Stimulated activated CD8-positive, alpha-beta memory T cell treated with anti-CD3 and anti-CD28 coated beads, Interleukin-15, amount 100 ng/mL, for 48 hours (primary cell): ENCODE measurements at places on chromosomes 16 and 17.

DNA sequence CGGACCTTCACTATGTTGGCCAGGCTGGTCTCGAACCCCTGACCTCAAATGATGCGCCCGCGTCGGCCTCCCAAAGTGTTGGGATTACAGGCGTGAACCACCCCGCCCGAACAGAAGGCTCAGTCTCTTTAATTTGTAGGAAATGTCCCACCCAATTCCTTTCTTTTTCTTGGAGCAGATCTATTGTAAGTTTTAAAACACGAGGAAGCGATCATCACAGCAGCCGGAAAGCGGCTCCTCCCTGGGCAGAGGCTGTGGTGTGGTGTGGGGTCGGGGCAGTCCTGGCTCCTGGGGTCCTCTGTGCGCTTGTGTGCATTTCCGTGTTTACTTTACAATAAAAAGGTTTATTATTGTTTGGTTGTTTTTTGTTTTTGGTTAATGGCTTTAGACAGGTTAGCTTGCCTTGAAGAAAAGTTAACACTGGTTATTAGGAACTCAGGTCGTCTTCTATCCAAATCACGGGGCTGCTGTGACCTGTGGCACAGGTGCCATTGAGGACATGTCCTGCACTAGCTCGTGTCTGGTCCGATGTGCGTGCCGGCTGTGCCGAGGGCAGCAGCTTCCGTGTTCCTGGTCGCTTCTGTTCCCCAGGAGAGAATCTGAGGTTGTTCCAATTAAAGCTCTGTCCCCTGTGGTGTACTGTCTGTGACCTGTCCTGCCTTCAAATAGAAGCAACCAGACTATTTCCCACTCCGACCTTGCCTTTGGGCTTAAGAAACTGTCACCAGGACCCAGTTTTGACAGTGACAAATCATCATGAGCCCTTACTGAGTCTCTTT is 83.1 kb downstream of the SEC14L1 start:
- DNase-seq: no peak

GRCh38 chr16:50673496-50674275 is 7.4 kb downstream of the SNX20 start:
- no peak for DNase-seq

- DNase-seq: no peak
Measured at GRCh38 chr17:2023692-2024571, 1.2 kb downstream of the RTN4RL1 start.

GRCh38 chr16:68825427-68825826 is 17.9 kb upstream of the TANGO6 start:
- DNase-seq: no peak

- no peak for DNase-seq
Measured at GRCh38 chr16:48361540-48362144, 23.6 kb downstream of the SIAH1 start.

DNA sequence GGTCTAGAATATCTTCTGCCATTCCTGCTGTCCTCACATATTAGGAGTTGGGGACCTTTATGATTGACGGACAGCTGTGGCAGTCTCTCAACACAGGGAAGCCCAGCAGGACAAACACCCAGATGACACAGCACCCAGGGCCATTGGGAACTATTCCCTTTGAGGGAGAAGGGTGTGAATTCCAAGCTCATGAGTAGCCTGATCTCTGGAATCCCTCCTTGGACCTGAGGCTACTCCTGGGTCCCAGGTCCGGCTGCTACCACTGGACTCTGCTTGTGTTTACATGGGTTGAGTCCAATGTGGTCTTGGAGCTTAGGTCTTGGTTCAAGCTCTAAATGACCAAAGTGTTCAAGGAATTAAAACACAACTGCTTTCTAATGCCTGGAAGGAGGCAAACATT is 78.9 kb downstream of the SLC6A2 start:
- no peak for DNase-seq

- no peak for DNase-seq
Measured at GRCh38 chr17:43444223-43445008, 39.4 kb upstream of the DHX8 start.

GRCh38 chr17:79135011-79135410 is 60.4 kb downstream of the ENGASE start:
- DNase-seq: no peak

DNA sequence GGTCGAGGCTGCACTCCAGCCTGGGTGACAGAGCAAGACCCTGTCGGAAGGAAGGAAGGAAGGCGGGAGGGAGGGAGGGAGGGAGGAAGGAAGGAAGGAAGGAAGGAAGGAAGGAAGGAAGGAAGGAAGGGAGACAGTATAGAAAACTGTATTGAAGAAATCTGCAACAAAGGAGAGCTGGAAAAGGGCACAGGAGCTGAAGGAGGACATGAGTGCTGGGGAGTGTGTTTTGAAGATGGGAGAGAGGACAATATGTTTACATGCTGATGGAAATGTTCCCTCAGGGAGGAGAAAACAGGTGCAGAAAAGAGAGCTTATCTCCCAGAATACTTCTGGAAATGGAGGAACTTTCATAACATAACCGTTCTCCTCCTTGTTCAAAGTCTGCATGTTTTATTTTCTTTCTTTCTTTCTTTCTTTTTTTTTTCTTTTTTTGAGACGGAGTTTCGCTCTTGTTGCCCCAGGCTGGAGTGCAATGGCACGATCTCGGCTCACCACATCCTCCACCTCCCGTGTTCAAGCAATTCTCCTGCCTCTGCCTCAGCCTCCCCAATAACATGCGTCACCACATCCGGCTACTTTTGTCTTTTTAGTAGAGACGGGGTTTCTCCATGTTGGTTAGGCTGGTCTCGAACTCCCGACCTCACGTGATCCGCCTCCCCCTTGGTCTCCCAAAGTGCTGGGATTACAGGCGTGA is 2.7 kb upstream of the HAP1 start:
- no peak for DNase-seq

- no peak for DNase-seq
Measured at GRCh38 chr16:67723911-67724305, 4.8 kb upstream of the GFOD2 start.

DNA sequence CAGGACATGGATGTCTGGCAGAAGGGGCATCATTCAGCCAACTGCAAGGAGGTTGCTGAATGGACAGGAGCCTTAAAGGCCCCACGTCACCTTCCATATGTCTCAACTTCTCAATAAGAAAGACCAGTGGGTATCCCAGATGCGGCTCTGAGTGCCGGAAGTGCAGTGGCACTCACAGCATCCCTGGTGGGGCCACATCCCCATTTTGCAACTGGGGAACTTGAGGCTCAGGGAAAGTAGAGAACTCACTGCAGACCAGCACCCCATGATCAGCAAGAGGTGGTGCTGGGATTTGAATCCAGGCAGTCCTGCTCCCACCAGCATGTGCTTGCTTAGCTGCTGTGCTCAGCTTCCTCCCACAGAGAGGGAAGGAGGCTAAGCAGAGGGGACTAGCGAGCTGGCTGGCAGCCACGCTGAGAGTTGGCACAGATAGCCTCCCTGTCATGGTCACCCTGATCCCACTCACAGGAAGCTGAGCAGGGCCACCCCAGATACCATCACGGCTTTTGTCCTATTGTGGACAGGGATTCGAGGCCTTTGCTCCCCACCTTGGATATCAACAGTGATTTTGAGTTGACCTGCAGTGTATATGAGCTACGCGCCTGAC is 294.2 kb upstream of the FOXF1 start:
- DNase-seq: no peak

- no peak for DNase-seq
Measured at GRCh38 chr16:56743840-56744239, 13.9 kb downstream of the NUP93 start.

- no peak for DNase-seq
Measured at GRCh38 chr16:82195917-82196494, 26.0 kb upstream of the MPHOSPH6 start.

- DNase-seq: no peak
Measured at GRCh38 chr17:46911311-46911710, 11.6 kb upstream of the GOSR2 start.

DNA sequence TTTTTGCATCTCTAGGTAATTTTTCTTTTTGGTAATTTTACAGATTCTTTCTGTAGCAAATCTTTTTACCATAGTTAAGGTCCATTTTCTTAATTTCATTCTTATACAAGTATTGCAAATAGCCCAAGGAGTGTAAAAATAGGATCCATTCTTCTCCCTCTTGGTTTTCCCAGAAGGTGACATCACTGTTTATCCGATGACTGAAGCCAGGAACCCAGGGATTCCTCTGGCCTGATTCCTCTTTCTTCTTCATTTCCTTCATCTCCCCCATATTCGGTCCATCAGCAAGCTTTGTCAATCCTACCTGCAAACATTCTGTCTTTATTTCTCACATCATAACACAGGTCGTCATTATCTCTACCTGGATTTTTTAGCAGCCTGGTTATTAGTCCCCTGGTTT is 5.3 kb downstream of the RBBP6 start:
- no peak for DNase-seq

GRCh38 chr17:42135664-42136653 is 13.4 kb downstream of the HSPB9 start:
- no peak for DNase-seq

GRCh38 chr17:12899604-12900003 is 110.3 kb downstream of the ARHGAP44 start:
- DNase-seq: no peak

- no peak for DNase-seq
Measured at GRCh38 chr16:72818236-72818845, 229.6 kb downstream of the ZFHX3 start.

- no peak for DNase-seq
Measured at GRCh38 chr17:7856011-7856810, 1.1 kb downstream of the NAA38 start.

GRCh38 chr17:63579633-63580032 is 21.1 kb upstream of the TACO1 start:
- DNase-seq: no peak

- no peak for DNase-seq
Measured at GRCh38 chr17:37546302-37546701, 56.6 kb downstream of the DUSP14 start.

DNA sequence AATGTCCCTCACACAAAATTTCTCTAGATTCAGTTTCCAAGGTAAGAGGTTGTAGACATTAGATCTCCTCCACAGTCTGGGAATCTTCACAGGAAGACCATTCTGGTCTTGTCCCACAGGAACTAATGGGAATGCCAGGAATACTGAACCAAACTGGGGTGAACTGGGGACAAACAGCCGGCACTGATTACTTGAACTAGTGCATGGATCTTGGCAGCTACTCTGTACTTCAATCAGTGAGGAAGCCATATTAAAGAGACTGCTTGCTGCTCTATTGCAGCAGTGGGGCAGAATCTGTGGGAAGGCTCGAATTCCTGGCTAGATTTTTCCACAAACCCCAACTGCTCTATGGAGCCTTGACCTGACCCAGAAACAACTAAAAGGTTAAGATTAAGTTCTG is 268.9 kb upstream of the AXIN2 start:
- DNase-seq: no peak

DNA sequence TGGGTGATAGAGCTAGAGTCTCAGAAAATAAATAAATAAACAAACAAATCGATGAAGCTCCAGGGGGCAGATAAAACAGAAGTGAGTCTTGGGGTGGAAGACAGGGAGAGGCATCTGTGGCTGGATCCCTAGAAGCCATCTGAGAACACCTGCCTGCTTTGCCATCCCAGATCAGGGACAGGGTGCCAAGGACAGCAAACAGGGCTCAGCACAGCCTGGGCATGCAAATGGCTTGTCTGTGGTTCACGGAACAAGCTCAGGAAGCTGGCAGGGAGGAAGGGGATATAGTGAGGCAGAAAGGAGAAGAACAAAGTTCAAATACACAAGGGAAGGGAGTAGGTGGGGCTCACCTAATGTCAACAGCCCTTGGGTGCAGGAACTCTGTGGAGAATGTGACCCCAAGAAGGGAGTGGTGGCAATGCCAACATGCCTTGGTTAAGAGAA is 27.5 kb downstream of the TRIM25 start:
- no peak for DNase-seq

DNA sequence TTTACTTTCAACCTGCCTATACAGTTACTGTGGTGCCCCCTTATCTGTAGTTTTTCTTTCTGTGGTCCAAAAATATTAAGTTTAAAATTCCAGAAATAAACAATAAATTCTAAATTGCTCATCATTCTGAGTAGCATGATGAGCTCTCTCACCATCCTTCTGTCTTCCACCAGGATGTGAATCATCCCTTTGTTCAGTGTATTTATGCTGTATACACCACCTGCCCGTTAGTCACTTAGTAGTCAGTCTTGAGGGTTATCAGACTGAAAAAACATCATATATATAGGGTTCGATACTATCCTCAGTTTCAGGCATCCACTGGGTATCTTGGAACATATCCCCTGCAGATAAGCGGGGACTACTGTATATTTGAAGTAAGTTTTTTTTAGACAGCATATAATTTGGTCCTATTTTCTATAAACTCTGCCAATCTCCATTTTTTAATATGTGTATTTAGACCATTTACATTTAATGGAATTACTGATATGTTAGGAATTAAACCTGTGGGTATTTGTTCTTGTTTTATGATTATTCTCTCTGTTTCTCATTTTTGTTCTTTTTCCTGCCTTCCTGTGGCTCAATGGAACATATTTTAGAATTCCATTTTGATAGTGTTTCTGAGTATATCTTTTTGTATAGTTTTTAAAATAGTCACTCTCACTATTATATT is 31.0 kb downstream of the TBX21 start:
- DNase-seq: no peak

- DNase-seq: no peak
Measured at GRCh38 chr16:28596840-28597691, at the start of gene SULT1A2. SULT1A2 (minus strand) TSS chr16:28597050; CDS start chr16:28595930, 1,120 bp downstream.

DNA sequence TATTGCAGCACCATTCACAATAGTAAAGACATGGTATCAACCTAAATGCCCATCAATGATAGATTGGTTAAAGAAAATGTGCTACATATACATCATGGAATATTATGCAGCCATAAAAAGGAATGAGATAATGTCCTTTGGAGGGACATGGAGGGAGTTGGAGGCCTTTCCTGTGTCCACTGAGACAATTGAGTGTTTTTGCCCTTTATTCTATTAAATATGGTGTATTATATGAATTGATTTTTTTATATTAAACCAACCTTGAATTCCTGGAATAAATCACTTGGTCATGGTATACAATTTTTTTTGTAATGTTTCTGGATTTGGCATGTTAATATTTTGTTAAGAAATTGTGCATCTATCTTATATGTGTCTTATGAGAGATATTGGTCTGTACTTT is 9.0 kb upstream of the CCR7 start:
- DNase-seq: no peak

GRCh38 chr16:88329726-88330700 is 52.7 kb upstream of the ZNF469 start:
- DNase-seq: no peak

DNA sequence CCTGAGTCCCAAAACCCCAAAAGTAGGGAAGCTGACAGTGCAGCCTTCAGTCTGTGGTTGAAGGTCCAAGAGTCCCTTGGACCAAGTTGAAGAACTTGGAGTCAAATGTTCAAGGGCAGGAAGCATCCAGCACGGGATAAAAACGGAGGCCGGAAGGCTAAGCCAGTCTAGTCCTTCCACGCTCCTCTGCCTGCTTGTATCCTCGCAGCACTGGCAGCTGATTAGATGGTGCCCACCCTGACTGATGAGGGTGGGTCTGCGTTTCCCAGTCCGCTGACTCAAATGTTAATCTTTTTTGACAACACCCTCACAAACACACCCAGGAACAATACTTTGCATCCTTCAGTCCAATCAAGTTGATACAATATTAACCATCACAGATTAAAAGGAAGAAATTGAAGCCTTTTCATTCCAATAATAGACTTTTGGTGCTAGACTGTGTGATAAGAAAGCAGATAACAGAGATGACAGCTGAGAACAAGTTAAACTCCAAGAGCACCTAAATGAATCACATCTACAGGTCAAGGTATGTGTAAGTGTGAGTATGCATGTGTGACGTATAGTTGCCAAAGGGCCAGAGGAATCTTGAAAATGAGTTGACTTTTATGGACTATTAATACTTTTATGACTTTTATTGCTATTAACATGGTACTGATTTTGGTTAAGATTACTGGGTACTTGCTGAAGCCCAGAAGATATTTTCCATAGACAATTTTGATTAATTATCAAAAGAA is 933.5 kb upstream of the SOX9 start:
- DNase-seq: no peak

GRCh38 chr16:27665881-27666280 is 115.9 kb downstream of the KATNIP start:
- DNase-seq: no peak
